ENCODE measurements at places on chromosomes 1 and 21.
A peak's percentile ranks its signal among the peaks of the same experiment; 100 is the strongest.

GRCh38 chr1:9413877-9414213 is 121.2 kb downstream of the SPSB1 start:
- no peak for DNase-seq

GRCh38 chr1:41617336-41617735 is 132.9 kb upstream of the EDN2 start:
- DNase-seq, result no peak

- DNase-seq, result no peak
Measured at GRCh38 chr1:85406887-85407533, 57.9 kb downstream of the DDAH1 start.

DNA sequence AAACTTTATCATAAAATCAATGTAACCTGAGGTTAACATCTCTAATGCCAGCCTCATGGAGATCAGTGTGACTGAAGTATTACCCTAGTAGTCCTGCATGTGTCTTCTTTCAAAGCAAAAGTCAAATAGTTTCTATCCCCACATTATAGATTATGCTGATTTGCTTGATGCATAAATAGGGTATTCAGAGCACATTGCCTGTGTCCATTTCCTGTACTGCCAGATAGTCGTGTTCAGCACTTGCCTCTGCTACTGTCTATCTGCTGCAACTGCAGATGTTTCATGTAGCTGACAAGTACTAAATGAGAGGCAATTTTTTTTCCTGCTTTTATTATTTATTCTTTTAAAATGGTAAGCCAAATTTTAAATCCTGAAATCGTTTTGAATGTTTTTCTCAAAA is 348.7 kb downstream of the CHRM3 start:
- no peak for DNase-seq

GRCh38 chr1:223845037-223845809 is 524 bp downstream of the TP53BP2 start:
- DNase-seq, result peak; percentile 52

GRCh38 chr1:232137066-232137465 is 492.9 kb downstream of the SIPA1L2 start:
- no peak for DNase-seq

- DNase-seq, result no peak
Measured at GRCh38 chr1:48898894-48899293, 122.2 kb upstream of the BEND5 start.

DNA sequence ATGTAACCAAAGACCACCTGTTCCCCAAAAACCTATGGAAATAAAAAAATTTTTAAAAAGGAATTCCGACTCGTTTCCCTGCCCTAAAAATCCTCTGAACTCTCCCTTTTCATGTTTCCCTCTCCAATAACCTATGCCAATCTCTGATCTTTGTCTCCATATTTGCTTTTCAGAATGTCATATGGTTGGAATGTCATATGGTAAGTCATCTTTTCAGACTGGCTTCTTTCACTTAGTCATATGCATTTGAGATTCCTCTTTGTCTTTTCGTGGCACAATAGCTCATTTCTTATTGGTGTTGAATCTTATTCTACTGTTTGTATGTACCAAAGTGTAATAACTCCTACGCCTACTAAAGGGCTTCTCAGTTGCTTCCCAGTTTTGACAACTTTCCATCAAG is 117.5 kb downstream of the BACH1 start:
- no peak for DNase-seq

- DNase-seq, result peak; percentile 36
Measured at GRCh38 chr1:59506952-59507351, 210.1 kb downstream of the FGGY start.

DNA sequence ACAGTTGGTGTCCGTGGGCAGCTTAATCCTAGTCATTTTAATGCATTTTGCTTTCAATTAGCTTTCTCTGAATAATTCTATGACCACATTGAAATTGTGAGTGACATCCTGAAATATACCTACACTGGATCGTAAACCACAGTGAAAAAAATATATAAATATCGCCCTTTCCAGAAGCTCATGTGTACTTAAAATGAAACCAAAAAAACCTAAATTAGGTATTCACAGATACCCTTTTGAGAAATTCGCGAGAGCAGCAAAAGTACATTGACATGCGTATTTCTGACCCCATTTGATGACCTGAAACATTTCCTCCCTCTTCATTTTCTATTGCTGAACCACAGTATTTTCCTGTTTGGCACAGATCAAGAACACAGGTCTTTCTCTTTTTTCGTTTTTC is 253.8 kb downstream of the LTN1 start:
- DNase-seq, result no peak

GRCh38 chr1:169041366-169041765 is 65.1 kb upstream of the ATP1B1 start:
- DNase-seq, result no peak

DNA sequence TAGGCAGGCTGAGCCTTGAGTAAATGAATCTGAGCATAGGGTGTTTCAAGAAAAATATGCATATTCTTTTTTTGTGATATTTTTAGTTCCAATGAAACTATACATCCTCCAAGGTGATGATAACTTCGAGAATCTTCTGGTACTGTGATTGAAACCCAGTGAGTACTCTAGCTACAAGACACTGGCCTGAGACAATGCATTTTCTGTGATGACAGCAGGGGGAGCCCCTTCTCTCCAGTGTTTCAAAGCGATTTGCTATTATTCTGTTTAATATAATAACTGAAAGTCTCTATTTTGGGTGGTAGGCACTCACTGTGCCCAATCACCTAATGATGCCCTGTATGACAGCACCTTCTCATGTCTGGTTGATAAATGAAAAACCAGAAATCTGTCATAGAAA is 12.1 kb downstream of the IRF2BP2 start:
- DNase-seq, result peak; percentile 72

GRCh38 chr1:235079443-235080296 is 49.0 kb downstream of the TOMM20 start:
- DNase-seq, result no peak

GRCh38 chr1:151568626-151569088 is 28.5 kb downstream of the TUFT1 start:
- no peak for DNase-seq

DNA sequence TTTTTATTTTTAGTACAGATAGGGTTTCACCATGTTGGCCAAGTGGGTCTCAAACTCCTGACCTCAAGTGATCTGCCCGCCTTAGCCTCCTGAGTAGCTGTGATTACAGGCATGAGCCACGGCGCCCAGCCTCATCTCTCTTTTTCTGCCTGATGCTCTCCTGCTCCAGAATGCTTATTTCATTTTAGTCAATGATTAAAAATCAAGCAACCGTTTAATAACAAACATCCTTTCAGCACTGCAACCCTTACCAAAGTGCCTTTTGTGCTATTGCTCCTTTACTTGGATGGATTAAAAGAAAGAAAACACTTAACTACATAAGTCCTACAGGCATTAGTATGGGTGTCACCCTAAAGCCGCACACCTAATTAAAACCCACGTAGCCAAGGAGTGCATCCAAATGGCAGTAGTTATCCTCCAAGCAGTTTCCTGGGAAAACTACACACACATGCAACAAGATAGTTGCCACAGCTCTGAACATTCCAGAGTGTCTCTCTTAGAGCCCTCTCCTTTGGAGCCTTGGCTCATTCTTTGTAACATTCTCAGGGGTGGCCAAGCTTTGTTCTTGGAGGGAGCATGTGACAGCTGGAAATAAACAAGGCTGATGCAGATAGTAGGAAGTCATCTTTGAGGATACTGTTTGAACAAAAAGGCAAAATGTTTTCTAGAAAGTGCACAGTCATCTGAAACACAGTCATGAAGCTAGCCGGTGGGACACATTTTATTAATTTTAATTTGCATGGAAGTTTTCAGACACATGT is 51.2 kb downstream of the KCNJ15 start:
- no peak for DNase-seq

- DNase-seq, result no peak
Measured at GRCh38 chr1:8070381-8070811, 44.3 kb upstream of the ERRFI1 start.

DNA sequence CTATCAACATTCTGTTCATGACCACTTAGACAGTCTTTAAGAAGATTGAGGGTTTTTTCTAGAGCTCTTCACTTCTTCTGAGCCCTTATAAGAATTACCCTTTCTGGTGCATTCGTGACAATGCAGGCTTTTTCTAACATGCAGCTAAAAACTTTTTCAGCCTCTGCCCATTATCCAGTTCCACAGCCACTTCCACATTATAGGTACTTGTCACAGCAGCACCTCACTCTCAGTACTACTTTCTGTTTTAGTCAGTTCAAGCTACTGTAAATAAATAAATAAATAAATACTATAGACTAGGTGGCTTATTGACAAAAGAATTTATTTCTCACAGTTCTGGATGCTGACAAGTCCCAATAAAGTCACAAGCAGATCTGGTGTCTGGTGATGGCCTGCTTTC is 284.4 kb upstream of the PKN2 start:
- DNase-seq, result no peak

DNA sequence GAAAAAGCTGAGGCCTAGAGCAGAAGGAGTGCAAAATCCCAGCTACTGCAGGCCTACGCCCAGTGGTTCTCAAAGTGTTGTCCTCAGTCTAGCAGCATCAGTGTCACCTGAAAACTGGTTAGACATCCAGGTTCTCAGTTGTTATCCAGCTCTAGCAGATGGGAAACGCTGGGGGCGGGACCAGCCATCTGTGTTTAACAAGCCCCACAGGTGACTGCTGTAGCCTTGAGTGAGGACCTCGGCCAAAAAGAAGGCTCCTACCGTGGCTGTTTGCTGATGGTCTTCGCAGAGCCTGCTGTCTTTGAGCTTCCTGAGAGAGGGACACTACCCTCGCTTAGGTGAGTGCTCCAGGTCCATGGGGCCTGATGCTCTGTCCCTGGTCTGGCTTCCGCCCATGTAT is 69.7 kb downstream of the LRRN2 start:
- no peak for DNase-seq

DNA sequence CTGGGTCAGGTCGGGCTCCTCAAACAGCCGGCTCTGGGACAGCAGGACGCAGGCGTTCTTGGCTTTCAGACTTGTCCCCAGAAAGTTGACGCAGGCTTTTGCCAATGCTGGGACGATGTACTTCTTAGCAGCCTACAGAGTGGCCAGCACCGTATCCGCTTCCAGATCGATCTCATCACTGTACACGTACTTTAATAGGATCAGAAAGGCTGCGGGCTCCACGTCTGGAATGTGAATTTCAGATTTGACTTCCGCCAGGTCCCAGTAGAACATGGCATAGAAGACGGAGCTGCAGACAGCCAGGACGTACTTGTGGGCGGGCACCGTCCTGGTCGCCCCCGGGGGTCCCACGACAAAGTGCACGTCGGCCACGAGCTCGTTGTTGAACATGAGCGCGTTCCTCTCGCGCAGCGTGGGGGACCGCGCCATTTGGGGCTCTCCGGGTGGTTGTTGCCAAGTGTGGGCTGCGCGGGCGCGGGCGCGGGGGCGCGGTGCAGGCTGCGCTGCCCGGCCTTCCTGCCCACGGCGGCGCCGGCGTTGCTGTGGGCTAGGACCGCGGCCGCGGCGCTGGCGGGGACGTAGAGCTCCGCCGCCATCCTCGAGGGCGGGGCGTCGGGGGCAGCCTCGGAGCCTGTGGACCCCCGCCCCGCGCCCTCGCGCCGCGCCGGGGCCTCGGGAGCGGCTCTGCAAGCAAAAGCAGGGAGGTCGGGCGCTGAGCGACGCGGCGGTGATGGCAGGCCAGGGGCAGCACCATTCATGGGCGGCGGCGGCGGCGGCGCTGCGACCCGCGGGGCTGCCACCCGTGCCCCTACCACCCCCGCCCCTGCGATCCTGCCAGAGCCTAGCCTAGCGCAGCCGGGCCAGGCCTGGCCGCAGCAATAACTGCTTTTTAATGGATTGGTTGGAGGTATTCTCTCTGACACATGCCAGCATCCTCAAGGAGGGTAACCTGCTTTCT is 10.6 kb downstream of the CNR2 start:
- no peak for DNase-seq

All from germinal center (tissue), 1 donor.